ENCODE measurements at places on chromosomes 1 and 21.
A peak's percentile ranks its signal among the peaks of the same experiment; 100 is the strongest.

GRCh38 chr1:183466781-183467180, 5.5 kb upstream of the SMG7 start:
- no peak for DNase-seq

DNA sequence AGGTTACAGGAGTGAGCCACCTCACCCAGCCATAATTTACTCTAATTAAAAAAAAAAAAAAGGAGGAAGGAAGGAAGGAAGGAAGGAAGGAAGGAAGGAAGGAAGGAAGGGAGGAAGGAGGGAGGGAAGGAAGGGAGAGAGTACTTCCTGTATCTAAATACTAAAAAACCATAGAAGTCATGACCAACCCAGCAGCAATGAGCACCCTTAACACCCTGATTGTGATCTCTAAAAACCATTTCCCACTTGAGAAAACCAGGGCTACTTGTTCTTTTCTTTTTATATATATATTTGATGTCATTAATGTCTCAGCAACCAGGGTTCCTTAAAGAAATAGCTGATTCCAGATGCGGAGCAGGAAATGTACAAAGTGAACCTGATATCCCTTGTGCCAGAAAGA, 31.2 kb downstream of the ARID4B start:
- no peak for DNase-seq

DNA sequence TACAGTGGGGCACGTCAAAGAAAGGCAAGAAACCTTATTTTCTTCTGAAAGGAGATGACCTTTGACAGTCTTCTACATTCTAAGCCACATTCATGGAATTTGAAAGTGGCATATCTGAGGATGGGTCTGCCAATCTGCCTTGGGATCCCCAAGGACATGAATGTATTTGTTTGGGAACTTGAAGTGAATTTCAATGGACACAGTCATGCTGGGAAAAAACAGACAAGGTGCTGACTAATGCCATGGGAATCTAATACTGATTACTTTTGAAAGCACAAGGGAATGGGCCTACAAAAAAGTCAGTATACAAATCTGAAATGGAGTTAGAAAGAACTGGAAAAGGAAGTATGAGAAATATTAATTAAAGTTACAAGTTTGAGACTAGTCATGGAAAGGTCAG, 128.8 kb downstream of the KCNJ6 start:
- peak; percentile 96 for DNase-seq

GRCh38 chr1:9111957-9112356, 16.9 kb downstream of the GPR157 start:
- no peak for DNase-seq

Measured in HS-27A (cell line).